Right hindlimb (tissue), 1 donor: ENCODE measurements at places on chromosomes 12 and 14.

DNA sequence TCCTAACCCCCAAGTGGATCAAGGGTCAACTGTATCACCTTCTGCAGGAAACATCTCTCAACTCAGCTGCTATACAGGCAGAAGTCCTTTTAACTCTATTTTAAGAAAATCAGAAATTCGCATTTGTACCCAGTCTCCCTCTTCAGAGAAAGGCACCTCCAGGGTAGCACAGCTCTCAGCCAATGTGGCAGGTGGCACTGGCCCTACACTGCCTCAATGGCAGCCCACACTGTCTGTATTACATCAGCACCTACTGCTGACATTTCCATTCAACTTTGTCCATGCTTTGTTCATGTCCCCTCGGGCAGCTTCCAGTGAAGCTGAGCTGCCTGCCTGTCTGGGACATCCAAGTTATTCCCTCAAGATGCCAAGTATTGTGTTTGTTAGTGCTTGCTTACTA, 8.8 kb downstream of the SPTSSA start:
- DNase-seq = no peak

- DNase-seq = peak; percentile 36
Measured at GRCh38 chr14:77985211-77985615, 185.0 kb upstream of the NRXN3 start.

- DNase-seq = no peak
Measured at GRCh38 chr12:113104953-113105510, 30.5 kb downstream of the RASAL1 start.

- no peak for DNase-seq
Measured at GRCh38 chr12:21659383-21659782, 1.7 kb upstream of the LDHB start.

DNA sequence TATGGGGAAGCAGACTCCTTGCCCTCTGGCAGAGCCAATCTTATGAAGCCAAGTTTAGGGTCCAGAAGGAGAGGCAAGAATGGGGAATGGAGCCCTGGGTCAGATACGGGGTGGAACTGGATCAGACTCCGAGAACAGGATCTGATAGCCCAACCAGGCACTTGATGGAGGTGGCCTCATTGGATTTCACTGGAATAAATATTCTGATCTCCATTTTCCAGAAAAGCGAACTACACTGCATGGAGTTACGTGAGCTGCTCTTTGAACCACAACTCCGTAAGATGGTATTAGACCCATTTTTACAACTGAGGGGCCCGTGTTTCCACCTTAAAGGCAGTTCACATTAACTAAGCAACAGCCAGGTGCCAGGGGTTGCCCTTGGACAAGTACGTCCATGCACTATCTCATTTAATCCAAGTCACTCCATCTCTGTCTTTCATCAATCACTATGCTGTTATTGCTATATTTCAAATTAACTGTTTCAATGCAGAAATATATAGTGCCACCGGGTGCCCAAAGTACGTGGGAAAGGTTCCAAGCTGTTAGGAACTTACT, 155.2 kb downstream of the BCL11B start:
- no peak for DNase-seq

DNA sequence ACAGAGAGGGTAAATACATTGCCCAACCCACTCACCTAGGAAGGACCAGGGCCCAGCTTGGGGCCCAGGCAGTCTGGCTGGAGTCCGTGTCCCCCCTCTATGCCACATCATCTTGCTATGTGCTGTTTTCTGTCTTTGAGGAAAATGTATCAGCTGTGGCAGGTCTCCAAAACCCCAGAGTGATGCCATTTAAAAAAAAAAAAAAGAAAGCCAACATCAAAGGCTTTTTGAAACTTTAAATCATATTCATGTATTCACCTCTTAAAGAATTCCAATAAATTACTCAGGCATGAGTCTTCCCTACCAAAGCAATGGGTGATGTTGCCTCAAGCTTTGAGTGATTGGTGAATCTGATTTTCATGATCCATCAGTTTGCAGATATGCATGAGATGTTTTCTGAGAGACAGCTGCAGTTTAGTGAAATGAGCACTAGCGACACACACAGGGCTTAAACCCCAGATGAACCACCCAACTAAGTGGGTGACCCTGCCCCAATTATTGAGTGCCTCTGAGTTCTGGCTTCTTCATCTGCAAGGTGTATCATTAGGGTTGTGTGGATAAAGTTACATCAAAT, 6.1 kb downstream of the KRT81 start:
- DNase-seq = no peak

GRCh38 chr12:20144341-20144740, 224.0 kb upstream of the PDE3A start:
- no peak for DNase-seq

DNA sequence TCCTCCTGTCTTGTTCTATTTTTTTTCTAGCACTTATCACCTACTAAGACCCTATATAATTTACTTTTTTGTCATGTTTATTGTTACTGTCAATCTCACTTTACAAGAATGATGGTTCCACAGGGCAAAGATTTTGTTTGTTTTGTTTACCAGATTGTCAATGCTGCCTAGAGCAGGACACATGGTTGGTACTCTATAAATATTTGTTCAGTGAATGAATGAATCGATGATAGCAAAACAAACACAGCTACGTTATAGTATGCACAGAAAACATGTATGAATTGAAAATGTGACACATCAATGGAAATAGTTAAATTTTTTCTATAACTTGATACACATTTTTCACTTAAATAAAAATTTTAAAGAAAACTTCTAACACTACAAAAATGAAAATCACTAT, 67.1 kb upstream of the KRR1 start:
- DNase-seq = no peak

GRCh38 chr12:108800591-108800990, 56.8 kb downstream of the SSH1 start:
- no peak for DNase-seq

GRCh38 chr14:90042496-90043252, 19.1 kb upstream of the KCNK13 start:
- DNase-seq = no peak

DNA sequence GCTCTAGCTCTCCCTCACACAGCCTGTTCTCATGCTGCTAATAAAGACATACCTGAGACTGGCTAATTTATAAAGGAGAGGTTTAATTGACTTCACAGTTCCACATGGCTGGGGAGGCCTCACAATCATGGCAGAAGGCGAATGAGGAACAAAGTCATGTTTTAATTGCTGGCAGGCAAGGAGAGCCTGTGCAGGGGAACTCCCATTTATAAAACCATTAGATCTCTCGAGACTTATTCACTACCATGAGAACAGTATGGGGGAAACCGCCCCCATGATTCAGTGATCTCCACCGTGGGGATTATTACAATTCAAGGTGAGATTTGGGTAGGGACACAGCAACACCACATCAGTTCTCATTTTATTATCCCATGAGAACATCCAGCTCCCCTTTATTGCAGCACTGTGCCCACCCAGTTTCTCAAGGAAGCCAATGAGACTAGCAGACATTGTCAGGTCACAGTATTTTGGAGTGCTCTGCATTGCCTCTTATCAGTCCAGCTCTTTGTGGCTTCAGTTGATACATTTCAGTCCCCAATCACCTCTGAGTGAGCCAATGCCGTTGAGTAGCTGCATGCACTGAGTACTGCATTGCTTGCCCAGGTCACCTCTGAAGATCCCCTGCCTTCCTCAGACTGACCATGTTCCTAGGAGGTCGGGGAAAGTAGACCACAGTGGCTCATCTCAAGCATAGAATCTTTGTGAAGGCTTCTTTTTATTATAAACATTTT, 131.2 kb downstream of the CRADD start:
- DNase-seq = no peak

DNA sequence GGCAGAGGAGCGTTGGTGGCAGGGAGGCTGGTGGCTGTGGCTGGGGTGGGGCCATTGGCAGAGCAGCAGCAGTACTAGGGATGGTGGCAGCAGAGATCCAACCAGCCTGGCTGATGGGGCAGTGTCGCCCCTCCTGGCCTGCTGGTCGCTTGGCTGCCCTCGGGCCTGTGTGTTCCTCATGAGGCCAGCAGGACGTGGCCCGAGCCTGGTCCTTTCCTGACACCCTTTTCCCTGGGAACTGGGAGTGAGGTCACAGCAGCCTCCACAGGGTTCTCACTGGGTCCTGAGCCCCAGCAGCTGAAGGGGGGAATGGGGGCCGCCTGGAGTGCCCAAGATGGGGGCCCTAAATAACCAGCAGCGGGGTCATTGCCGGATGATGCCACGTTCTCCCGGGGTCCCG, 46.1 kb downstream of the KIF26A start:
- no peak for DNase-seq

- DNase-seq = no peak
Measured at GRCh38 chr14:90280096-90280495, 23.7 kb downstream of the PSMC1 start.

DNA sequence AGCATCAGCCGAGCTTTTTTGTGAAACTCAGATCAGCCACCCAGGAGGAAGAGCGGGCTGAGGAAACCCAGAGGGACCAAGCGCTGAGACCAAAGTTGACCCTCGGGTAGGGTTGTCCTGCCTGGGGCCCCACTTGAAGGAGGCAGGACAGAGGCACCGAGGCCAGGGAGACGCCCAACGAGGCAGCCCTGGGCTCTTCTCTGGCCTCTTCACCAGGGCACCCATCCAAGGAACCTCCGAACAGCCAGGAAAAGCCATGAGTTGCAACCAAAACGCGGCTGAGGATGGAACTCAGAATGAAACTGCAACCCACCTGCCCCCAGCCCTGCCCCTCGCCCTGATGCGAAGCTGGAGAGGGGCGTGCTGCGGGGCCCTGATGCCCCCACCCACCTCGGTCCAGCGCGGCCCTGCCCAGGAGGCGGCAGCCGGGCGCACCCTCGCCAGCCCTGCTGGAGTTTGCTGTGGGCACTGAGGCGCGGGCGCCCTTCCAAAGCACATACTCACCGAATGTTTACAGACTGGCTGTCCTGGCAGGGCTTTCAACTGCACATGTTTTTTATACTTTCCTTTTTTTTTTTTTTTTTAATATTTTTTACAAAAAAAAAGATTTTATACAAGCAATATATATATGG, 41.9 kb downstream of the JDP2 start:
- no peak for DNase-seq

DNA sequence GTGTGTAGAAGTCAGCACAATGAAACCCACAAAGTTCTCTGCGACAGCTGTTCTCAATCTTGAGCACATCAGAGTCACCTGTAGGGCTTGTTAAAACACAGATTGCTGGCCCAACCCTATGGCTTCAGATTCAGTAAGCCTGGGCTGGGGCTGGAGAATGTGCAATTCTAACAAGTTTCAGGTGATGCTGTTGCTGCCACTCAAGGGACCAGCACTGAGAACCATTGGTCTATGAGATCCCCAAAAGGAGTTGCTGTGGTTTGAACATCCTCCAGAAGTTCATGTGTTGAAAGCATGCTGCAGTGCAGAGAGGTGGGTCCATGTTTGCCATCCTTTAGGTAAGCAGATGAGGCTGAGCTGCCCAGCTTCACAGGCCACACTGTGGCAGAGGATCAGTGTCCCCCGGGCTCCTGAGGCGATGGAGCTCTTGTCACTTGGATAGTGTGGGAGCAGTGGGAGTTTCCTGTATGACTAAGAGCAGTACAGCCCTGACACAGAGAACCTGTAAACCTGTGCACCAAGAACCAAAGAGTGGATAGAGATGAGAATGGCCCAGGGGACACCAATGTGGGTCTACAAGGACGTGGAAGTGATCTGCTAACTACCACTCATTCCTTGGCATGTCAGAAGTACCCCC, 8.0 kb upstream of the RTRAF start:
- no peak for DNase-seq

DNA sequence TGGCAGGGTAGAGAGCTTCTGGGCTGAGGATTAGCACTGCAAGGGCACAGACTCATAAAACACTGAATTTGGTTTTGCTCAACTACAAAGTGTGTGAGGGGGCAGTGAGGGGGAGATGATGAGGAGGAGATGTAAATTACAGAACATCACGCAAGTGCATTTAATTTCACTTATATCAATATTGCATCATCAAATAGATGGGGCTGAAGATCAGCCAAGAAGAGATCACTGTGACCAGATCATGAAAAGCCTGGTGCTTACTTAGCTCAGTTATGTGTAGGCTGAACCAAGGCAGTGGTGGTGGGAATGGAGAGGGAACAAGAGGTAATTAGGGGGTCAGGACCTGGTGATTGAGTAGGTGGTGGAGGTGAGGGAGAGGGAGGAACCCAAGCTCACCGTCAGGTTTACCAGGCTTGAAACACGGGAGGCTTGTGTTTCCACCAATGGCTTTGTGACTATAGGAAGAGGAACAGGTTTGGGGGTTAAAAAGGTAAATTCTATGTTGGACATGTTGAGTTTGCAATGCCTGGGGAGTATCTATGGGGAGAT, 11.3 kb downstream of the FOS start:
- no peak for DNase-seq

GRCh38 chr12:5348491-5348890, 83.4 kb upstream of the NTF3 start:
- DNase-seq = no peak

- no peak for DNase-seq
Measured at GRCh38 chr14:94623856-94624499, 11.8 kb downstream of the SERPINA3 start.

DNA sequence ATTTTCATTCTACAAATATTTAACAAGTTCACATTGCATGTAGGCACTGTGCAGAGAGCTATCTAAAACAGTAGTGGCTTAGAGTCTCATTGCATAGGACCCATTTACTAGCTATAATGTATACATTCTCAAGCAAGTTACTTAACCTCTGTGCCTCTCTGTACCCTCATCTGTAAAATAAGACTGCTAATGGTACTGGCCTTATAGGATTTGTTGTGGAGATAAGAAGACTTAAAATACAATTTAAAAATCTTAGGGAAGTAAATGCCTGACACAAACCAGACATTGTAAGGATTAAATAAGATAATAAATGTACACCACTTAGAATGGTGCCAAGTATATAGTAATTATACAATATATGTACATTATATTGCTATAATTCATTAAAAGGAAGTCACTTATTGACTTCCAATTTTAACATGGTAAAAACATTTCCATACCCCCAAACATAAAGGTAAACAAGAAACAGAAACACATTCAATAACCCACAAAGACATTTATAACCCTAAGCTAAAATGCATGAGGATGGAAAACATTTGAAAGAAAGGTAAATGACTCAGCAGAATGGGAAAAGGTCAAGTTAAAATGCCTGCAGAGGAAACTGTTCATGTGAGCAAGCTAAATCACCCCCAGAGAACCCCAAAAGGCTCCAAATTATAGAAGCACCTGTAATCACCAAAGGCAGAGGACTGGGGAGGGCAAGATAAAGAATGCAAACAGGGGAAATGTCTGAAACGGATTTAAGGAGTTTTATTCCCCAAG, 30.8 kb downstream of the RPS6KA5 start:
- DNase-seq = no peak

DNA sequence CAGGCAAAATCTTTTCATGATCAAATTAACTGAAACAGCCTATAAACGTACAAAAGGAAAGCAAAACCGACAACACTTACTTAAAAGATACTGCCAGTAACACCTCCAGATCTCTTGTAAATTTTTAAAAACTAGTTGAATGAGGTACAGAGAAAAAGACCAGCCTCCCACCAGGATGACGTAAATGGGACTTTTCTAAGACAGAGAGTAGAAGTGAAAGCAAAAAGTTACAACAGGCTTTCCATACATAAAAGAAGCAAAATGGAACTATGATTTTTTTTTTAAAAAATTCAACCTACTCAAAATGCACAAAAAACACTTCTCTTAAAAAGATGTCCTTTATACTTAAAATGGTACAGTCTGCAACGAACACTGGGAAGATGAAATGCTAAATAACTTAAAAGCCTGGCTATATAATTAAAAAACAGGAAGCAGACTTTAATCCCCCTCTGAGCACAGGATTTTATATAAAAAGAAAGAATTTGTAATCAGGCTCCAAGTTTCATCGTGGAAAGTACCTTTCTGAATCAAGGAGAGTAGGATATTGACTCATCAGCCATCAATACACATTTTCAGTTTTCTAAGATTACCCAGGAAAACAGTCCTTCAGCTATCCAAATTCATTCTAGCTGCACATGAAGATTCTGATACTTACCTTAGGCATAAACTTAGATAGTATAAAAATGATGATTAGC, 14.2 kb upstream of the MYO1A start:
- no peak for DNase-seq
